ENCODE measurements at places on chromosomes 7 and 10. TPM values are rescaled to one million over a fixed set of nuclear protein-coding genes. Genes with fewer than 3 reads are reported as not detected.

DNA sequence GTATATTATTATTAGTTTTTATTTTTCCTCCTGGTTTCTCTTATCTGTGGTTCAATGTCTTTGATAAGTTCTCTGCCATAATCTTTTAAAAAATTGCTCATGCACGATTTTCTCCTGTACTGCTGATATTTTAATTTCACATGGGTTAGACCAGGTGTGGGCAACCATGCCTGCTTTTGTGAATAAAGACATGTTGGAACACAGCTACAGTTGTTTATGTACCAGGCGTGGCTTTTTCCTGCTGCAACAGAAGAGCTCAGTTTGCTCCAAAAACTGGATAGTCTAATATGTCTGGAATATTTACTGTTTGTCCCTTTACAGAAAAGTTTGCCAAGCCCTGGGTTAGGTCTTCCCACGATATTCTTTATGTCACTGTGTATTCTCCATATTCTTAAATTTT lies 105.2 kb downstream of the VWC2 start:
- no peak for DNase-seq

DNA sequence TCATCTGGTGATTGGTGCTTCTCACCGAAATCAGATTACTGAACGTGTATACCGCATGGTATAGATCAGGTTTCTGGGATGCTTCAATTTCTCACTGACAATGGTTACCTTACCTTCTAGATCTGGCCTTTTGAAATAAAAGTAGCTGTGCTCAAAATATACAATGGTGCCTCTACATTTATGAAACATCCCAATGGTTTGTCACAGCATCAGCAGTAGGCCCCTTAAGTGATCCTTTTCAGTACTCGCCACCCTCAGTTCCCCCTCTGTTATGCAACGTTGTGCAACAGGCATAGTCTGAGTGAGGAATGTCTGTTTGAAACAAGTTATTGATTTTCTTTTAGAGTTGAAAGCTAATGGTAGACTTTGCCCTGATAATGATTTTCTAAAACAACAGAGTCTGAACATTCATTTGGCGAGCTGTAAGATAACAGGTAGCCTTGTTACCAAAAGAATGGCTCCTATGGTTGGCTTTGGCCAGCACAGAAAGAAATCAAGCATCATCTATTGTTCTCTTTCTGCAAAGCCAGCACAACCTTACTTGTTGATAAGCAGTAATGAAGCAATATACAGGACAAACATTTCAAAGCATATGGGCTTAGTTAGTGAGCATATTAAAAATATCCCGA lies 693.9 kb downstream of the PARD3 start:
- no peak for DNase-seq

DNA sequence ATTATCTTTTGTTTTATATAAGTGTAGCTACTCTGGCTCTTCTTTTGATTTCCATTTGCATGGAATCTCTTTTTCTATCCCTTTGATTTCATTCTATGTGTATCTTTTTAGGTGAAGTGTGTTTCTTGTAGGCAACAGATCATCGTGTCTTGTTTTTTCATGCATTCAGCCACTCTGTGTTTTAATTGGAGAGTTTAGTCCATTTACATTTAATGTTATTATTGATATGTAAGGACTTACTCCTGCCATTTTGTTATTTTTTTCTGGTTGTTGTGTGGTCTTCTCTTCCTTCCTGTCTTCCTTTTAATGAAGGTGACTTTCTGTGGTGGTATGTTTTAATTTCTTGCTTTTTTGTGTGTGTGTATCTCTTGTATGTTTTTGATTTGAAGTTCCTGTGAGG lies 81.6 kb downstream of the BBS9 start:
- no peak for DNase-seq

Gene YAE1
- total RNA-seq = 13.9 TPM

DNA sequence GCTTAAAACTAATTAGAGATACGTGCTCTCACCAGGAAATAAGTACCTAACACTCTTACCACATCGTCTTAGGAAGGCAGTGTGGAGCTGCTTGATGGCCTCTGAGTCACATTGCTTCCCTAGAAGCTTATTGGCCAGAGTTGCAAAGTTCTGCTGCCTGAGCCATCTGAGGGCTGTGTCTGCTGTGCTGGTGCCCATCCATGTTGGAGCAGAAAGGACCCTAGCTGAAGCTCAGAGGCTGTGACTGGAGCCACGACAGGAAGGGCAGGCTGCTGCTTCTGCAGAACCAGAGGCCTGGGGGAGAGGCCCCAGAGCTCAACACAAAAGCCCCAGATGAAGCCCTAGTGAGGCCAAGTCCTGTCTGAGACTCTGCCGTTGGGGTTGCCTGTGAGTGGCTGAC lies 64.8 kb upstream of the IGFBP3 start:
- no peak for DNase-seq

Gene EIF5AL1
- 0.22 TPM for total RNA-seq

GRCh38 chr10:6518791-6519429 lies 61.2 kb downstream of the PRKCQ start:
- DNase-seq = no peak

GRCh38 chr10:60464659-60465058 lies 75.0 kb upstream of the ANK3 start:
- DNase-seq = no peak

- no peak for DNase-seq
Observed at GRCh38 chr10:8138471-8138870, 84.0 kb downstream of the GATA3 start.

Gene WNT8B
- total RNA-seq = not detected

DNA sequence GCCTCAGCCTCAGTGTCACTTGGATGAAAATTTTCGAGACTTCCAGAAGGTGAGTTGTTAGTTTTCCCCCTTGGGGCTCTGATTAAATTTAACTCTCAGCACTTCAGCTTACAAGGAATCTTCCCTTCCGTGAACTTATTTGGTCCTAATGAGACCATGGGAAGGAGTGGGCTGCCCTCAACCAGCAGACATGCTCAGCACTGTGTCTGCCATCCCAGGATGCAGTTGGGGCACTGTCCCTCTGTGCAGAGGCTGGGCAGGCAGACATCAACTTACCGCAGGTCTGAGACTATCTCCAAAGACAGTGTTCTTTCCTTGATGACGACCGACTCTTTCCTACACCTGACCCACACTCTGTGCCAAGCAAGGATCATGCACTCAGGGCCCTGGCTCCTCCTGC lies 36.7 kb downstream of the VOPP1 start:
- no peak for DNase-seq

GRCh38 chr7:108568801-108569380 lies 615 bp downstream of the THAP5 start:
- no peak for DNase-seq

- DNase-seq = no peak
Observed at GRCh38 chr7:50366311-50366710, 61.8 kb downstream of the IKZF1 start.

Gene SGPL1
- 40.0 TPM for total RNA-seq

Gene AZGP1
- 76.2 TPM for total RNA-seq

DNA sequence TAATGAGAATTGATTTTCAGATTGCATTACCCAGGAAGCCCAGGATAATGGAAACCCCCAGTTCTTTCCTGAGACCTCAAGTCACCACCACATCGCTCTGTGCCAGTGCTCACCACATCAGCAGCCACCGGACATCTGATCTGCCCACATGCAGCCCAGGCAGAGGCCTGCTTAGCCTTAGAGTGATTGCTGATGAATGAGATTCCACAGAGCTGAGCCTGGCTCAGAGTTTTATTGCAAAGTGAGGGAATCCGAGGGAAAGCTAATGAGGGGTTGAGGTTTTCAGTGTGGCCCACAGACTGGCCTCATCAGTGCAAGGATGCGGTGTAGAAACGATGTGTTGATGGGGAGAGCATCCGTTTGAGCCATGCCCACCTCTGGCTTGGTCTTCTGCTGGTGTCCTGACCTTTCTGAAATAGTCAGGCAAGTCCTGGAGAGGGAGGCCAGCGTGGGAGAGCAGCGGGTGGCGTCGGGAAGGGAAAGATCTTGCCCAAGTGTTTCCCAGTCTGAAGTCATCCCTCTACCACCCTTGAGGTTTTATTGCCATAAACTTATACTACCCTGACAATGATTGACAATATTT lies 120.3 kb downstream of the ITIH5 start:
- no peak for DNase-seq

DNA sequence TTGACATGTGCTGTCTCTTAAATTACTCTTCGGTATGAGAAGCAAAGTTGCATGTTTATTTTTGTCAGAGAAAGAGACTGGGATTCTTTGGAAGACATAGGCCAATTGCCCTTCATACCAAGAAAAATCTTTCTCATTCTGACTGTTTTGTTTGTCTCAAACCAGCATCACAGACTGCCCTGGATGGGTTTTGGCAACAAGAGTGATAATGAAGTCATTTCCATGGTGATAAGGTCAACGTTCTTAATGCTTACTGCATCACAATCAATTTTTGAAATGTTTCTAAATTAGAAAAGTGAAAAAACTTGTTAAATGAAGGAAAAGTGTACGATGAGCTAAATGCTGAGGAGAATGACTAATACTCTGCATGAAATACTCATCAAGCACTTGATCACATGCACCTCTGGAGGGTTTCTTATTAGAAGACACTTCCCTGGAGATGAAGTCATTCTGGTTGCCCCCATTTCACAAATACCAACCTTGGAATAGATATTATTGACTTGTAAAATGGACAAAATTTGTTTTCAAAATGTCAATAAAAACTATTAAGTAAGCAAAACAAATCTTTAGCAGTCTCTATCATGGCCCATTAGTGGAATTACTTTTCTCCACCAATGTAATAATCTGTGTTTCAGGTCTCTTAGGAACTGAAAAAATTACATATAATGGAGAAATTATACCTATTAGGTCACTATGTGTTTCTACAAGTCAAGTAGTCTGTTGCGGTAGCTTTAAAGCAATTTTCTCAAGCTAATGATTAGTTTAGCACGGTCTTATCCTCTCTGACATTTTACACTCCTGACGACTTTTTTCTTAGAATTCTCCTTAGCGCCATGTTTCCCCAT lies 19.9 kb upstream of the SEC61G start:
- DNase-seq = no peak

Gene TUBAL3
- total RNA-seq = not detected

- no peak for DNase-seq
Observed at GRCh38 chr7:39199951-39200350, 222.2 kb downstream of the POU6F2 start.

DNA sequence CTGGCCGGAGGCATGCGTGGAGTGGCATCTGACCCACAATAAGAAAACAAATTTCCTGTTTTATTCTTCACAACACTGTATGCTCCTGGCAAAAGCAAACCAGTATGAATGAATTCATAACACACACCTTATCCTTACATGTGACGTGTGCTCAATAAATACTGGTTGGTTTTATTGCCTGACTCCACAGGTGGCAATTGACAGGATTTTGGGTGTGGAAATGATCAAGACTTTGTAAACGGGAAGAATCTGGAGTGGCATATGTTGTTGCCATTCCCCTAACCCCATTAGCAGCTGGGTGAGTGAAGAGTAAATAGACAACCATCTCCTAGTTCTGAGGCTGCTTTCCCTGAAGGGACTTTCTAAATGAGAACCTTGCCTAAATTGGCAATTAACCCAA lies 215.5 kb upstream of the AOAH start:
- DNase-seq = no peak

GRCh38 chr10:49766484-49766883 lies 4.4 kb upstream of the OGDHL start:
- DNase-seq = no peak

Gene KEL
- not detected for total RNA-seq

- no peak for DNase-seq
Observed at GRCh38 chr10:132400041-132400546, 3.1 kb downstream of the PWWP2B start.

DNA sequence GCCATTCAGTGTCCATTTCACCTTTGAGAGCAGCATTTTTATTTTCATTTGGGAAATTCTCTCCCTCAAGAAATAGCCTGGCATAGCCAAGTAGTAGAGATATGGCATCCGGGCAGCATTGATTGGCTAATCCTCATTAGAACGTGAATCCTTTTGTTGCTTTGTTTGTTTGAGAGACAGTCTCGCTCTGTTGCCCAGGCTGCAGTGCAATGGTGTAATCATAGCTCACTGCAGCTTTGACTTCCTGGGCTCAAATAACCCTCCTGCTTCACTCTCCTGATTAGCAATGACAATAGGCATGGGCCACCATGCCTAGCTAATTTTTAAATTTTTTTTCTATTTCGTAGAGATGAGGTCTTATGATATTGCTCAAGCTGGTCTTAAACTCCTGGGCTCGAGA lies 1174.9 kb upstream of the AUTS2 start:
- DNase-seq = no peak

- no peak for DNase-seq
Observed at GRCh38 chr10:102421757-102422512, 1.3 kb downstream of the FBXL15 start.

DNA sequence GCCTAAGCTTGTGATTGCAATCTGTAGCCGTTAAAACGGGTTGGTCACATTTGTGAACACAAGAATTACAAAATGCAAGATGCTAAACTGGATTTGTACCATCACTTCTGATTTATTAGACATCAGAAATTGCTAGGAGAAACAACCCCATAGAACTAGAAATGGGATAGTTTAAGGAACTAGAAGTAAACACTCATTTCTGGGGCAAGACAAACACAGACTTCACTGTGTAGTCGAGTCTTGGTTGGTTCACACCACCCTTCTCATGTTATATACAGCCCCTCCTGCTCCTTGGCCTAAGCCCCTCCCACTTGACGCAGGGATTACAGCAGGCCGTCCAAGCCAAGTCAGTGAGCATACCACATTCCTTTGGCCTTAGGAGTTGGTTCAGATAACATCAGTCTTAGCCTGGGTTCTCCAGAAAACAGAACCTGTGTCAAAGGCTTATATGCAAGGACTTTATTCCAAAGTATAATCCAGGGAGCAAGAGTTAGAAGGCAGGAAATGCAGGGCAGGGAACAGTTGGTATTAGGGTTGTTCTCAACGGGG lies 2.0 kb upstream of the NRAP start:
- no peak for DNase-seq

Gene UTF1
- total RNA-seq = not detected

DNA sequence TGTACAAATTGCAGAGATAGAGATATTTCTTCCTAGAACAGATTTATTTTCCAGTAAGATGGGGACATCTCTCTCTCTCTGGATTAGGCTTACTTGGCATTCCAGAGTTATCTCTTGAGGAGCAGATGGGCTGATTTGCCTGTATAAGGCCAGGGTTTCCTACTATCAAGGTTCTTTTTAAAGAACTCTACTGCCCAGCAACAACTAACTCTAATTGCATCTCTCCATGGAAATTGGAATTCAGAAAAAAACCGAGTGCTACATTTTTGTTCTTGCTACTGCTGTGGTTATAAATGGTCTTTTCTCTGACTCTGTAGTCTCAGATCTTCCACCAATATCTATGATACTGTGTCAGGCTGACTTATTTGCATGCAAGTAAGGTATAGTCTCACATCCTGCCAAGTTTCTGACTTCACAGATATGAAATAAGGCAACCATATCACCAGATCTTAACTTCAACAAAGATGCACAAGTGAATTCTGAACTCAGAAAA lies 161.1 kb downstream of the CRPPA start:
- DNase-seq = no peak

DNA sequence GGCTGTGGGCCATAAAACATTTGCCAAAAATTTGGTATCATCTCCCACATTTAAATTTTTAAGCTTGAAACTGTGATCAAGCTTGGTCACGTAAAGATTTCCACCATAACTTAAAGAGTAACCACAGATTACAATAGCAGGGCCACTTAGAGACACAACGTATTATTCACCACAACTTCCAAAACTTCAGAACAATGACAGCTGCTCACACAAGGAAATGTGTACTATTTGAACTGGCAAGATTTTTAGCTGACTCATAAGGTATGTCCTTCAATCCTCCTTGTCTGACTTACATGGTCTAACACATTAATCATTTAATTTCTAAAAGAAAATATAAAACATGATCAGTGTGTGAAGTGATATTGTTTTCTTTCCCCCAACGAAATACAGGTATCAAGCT lies 234.5 kb downstream of the PARD3 start:
- DNase-seq = no peak

- no peak for DNase-seq
Observed at GRCh38 chr7:102147008-102147407, 139.7 kb upstream of the SH2B2 start.

Gene EBLN1
- not detected for total RNA-seq
